ENCODE measurements at places on chromosomes 16 and 17.

DNA sequence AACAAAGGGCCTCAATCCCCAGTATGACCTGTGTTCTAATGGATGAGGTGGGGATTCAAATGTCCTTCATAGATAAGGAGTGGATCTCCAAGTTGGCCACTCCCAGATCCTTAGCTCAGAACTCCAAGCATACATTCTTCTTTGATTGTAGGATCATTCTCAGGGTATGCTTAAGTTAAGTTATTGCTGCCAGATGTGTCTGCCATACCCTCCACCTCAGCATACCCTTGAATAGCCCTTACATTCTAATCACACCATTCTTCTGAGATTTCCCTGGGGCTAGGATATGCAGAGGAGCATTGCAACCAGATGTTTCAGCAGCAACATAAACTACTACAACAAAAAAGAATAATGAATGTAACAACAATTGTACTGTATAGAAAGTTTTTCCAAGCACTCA is 1.6 kb upstream of the KRTAP2-4 start:
- no peak for DNase-seq

GRCh38 chr16:48596326-48596725 is 13.7 kb downstream of the N4BP1 start:
- no peak for DNase-seq

GRCh38 chr16:82432261-82432660 is 194.5 kb upstream of the CDH13 start:
- no peak for DNase-seq

GRCh38 chr17:10197721-10198508 is 491 bp downstream of the GAS7 start:
- DNase-seq, result no peak

GRCh38 chr17:77803726-77804125 is 154.8 kb upstream of the TNRC6C start:
- DNase-seq, result no peak

DNA sequence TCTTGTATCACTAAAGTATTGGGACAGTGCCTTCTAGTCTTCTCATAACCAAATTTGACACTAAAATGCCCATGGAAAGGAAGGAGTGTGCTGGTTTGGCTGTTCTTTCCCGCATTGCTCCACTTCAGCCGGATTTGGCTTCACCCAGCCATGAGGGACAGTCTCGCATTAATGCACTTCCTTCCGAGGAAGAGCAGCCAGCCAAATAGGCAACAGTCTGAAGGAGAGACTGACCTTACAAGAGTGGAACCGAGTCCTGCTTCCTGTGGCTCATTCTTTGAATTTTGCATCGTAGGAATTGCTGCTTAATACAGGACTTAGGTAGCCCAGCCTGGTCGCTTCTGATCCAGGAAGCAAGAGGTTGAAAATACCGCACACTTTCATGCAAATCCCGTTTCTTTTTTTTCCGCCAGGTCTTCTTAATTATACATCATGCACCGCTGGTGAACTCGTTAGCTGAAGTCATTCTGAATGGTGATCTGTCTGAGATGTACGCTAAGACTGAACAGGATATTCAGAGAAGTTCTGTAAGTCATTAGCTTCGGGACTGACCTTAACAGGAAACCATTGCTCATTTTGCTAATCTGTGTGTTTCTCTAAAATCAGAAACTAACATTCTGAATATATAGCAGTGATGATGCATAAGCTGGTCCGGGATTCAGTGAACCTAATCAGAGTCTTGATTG is 38.2 kb downstream of the CLEC16A start:
- DNase-seq, result no peak

DNA sequence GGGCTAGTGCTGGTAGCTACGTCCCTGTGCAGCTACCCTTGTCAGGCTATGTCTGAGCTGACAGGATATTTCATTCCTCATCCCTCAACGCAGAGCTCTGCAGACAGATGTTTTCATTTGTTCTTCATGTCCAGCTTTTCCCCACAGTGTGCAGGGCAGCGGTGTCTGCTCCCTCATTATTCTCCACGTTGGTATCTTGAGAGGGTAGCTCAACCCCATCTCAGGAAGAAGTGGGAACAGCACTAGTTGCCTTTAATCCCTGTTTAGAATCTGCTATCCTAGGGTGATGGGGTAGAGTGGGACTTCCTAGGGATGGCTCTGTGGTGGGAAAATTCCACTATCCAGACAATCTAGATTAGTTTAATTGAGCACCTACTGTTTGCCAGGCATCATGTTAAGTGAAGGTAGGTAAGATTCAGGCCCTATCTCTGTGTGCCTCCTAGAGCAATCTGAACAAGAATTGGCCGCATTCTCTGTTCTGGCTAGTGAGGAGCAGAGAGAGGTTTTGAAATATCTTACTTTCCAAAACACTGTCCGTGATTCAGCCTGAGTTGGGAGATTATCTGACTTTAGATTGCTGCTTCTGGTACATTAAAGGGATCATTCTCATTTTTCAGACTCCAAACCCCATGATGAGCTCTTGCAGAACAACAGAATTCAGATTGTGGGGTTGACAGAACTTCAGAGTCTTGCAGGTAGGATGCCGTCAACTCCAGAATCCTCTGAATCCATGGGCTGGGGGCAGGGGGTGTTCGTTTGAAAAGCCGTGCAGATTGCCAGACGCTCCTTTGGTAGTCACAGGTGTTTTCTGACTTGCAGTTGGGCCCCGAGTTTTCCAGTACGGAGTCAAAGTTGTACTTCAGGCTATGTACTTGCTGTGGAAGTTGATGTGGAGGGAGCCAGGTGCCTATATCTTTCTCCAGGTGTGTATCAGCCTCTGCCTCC is 963 bp downstream of the ALG1 start:
- DNase-seq, result no peak

- no peak for DNase-seq
Observed at GRCh38 chr16:55283812-55284717, 39.9 kb upstream of the IRX6 start.

DNA sequence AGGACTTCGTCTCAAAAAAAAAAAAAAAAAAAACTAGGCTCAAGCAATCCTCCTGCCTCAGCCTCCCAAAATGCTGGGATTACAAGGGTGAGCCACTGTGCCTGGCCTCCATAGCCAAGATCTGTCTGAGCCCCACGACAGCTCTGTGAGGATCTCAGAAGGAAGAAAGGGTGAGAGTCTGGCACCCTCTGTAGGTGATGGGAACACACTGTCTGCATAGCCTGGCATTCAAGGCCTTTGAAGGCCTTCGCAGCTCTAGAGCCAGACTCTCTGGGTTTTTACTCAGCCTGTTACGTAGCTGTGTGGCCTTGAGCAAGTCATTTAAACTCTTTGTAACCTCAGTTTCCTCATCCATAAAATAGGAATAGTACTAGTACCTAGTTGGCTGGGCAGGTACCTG is 6.3 kb upstream of the XPO6 start:
- DNase-seq, result no peak

DNA sequence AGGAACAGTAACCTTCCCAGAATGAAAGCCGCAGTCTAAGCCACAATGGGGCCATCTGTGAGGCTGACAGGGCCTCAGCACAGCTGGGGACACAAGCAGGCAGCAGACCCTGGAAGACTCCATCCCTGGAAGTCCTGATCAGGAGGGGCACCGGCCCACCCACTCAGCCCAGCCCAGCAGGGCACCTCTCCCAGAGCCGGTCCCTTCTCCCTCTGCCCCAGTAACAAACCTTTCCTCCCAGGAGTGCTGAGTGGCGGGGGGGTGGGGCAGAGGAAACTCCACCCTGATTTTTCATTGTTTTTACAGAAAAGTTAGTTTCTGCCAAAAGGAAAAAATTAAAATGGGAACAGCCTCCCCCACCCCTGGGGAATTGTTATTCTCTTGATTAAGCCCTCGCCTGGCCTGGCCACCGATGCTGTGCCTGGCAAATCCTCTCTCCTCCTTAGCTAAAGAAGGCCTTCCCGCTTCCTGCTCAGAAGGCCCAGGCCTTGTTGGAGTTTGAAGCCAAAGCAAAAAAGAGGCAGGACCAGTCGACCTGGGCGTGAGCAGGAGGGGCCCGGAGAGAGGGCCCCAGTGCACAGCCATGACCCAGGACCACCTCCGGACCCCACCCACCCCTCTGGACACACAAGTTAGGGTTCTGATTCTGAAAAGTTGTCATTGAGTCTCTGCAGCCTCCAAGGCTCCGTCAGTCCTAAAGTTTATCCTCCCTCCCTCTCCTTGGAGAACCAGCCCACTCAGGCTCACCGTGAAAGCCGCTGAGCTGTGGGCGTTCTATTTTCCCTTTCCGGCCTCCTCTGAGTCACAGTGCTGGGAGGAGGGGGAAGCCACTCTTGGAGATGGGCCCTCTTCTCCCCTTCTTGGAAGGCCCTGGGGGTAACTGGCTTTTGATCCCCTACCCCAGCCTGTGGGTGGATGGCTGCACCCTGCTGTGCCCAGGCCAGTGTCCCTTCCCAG is 128.4 kb upstream of the TNRC6C start:
- no peak for DNase-seq

All from NCI-H187 treated with DMSO at 0.1 percent for 48 hours (cell line).